ENCODE measurements at places on chromosomes 16 and 17.

GRCh38 chr17:50697062-50697461 lies 10.7 kb downstream of the ANKRD40 start:
- DNase-seq: no peak

DNA sequence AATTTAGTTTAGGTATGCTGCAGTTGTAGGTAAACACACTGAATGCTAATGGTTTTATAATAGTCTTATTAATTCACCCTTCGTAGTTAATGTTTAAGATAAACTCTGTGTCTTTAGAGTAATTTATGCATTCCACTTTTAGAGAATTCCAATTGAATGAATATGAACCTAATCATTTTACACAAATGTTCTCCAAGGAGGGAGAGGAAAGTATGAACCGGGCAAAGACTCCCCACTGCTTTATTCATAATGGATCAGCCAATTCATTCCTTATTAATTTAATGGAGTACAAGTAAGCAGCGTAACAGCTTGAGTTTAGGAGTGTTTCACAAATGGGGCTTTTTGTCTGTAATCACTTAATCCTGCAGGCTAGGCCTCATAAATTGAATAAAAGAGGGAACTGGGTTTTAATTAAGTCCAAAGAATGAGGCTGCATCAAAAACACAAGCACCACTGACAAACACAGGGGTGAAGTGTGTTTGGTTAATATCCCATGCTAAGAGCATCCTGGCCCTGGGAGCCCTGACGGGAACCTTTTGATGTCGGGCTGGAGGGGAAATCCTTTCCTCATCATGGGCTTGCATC lies 375.7 kb upstream of the DYNLRB2 start:
- DNase-seq: no peak

DNA sequence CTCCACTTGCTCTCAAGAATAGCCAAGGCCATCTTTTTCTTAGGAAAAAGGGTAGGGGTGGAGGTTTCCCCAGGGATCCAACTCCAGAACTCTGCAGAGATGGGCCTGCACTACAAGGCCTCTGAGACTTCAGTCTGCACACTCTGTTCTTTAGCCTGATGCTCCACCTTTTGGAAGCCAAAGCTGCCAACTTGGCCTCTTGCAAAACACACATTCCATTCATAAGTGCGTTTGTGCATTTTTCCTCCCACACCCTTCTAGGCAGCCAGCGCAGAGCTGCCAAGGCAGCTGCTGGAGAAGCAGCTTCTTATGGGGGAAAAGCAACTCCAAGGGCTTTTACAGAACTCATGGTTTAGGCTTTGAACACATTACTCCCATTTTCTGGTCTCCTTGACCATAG lies 45.3 kb downstream of the REXO5 start:
- peak; percentile 85 for DNase-seq

- DNase-seq: no peak
These were observed 27.9 kb upstream of the AXIN2 start for GRCh38 chr17:65589321-65589720.

GRCh38 chr16:84054916-84055315 lies 12.3 kb upstream of the SLC38A8 start:
- no peak for DNase-seq

GRCh38 chr17:64133546-64134215 lies 3.7 kb upstream of the ERN1 start:
- no peak for DNase-seq
